ENCODE measurements at places on chromosomes 2 and 18.

DNA sequence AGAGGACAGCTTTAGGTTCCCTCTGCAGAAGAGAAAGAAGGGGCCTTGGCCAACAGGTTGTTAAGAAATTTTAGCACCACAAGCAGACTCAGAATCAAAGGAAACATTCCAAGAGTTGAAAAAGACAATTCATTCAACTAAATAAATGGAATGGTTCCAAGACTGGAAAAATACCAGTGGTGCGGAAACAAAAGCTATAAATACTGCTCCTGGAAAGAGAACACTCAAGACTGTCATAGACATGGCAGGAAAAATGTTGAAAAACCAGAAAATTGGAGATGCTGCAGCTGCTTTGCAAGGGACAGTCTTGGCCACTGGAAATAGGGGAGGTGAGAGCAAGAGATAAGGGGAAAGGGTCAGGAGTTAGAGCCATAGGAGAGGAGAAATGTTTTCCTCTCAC is 312.7 kb upstream of the CYRIA start:
- DNase-seq: no peak

- DNase-seq: no peak
These were observed 51.4 kb upstream of the YPEL5 start for GRCh38 chr2:30095402-30095801.

- no peak for DNase-seq
These were observed 23.8 kb upstream of the KLHL29 start for GRCh38 chr2:23361152-23361551.

GRCh38 chr2:168635065-168635577 is 167.3 kb upstream of the NOSTRIN start:
- no peak for DNase-seq

DNA sequence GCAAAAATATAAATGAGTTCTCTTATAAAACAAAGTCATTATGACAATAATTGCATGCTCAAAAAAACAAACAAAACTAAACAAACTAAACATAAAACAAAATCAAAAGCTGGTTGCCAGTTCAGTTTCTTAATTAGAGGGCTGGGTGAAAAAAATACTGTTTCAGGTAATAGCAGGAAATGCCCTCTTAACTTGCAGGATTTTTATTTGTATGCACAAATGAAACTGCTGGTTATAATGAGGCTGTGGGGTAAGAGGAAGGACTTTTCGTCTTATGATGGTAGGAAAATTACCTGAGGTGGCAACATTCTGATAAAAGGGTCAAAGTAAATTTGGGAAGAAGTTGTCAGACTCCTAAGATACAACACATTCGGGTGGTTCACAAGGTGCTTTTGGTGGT is 21.5 kb upstream of the CDKL4 start:
- DNase-seq: no peak

- no peak for DNase-seq
These were observed 125.9 kb downstream of the NFATC1 start for GRCh38 chr18:79521416-79522205.

- no peak for DNase-seq
These were observed 241.5 kb downstream of the SH3RF3 start for GRCh38 chr2:109370399-109371035.

- peak; percentile 79 for DNase-seq
These were observed 87.8 kb upstream of the EML6 start for GRCh38 chr2:54635554-54636152.

DNA sequence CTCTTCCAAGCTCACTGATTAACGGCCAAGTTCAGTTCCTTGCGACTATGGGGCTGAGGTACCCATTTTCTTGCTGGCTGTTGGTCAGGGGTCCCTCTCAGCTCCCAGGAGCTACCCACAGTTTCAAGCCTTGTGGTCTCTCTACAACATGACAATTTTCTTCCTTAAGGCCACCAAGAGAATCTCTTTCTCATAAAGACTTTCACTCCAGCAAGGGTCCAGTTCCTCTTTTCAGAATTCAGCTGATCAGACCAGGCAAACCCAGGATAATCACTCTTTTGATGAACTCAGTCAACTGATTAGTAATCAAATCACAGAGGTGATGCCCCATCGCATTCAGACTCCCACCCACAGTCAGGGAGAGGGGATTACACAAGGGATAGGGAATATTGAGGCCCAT is 129.7 kb downstream of the IRS1 start:
- no peak for DNase-seq

- DNase-seq: peak; percentile 50
These were observed at the start of gene SEMA4C for GRCh38 chr2:96869822-96870625. Gene SEMA4C (minus strand): TSS chr2:96870080. CDS start chr2:96867886, 2,194 bp downstream.

- DNase-seq: no peak
These were observed 51.9 kb upstream of the NAB1 start for GRCh38 chr2:190596993-190597392.

- no peak for DNase-seq
These were observed 200.7 kb upstream of the TNP1 start for GRCh38 chr2:217060516-217060915.

GRCh38 chr2:19841918-19842693 is 59.7 kb downstream of the TTC32 start:
- peak; percentile 26 for DNase-seq

DNA sequence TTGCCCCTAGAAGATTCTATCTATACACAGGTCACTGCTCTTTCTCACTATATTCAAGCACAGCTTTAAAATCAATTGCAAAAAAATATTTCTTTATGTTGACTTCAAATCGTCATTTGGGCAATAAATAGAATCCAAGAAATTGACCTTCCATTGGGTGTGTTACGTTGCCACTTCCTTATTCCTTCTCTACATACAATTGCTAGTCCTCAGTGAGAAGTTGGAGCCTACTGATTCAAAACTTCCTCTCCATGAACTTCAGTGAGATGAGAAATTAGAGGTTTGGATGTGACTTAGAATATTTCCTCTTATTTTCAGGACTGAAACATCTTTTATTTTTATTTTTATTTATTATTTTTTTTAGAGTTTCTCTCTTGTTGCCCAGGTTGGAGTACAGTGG is 40.3 kb downstream of the PMAIP1 start:
- no peak for DNase-seq

GRCh38 chr2:190980630-190981209 is 33.3 kb downstream of the STAT1 start:
- DNase-seq: no peak

DNA sequence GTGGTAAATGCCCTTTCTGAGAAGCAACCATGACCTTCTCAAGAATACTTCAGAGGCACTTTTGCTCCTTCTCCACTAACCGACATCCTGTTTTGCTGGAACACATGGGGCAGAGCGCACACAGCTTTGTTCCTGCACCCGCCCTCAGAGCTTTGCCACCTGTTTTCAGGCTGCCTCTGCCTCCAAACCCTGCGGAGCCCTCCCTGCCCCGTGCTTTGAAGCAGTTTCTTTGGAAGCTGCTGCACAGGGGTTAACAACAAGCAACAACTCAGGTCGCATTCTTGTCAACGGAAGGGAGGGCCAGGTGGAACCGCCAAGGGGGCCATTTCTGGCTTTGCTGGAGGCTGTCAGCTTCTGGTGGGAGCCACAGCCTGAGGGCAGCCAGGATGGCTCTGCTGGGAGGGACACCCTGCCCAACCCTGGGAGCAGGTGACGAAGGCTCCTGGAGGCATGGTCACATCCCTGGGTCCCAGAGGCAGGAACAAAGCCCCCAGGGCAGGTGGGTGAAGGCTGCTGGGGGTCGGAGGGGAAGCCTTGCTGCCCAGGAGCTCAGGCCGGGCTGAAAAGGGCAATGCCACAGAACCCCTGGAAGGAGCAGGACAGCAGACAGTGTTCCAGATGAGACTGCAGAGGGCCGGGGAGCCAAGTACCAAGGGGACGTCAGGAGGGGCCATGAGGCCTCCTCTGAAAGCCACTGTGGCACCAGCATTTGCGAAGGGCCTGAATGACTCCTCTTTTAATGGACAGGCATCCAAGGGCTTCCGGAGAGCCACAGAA is 46.8 kb downstream of the MRPS5 start:
- DNase-seq: no peak

- DNase-seq: peak; percentile 12
These were observed 71.5 kb upstream of the HDAC4 start for GRCh38 chr2:239472235-239472775.

GRCh38 chr2:126496493-126496892 is 159.5 kb upstream of the GYPC start:
- DNase-seq: no peak

- peak; percentile 67 for DNase-seq
These were observed at the start of gene LTBP1 for GRCh38 chr2:32946314-32947075. Gene LTBP1 (plus strand): TSS chr2:32946953. CDS start chr2:32947325, 372 bp downstream.

- DNase-seq: no peak
These were observed 56.3 kb downstream of the DNAH7 start for GRCh38 chr2:196012314-196012713.

- no peak for DNase-seq
These were observed 374.1 kb downstream of the ARHGAP15 start for GRCh38 chr2:143503280-143503679.

DNA sequence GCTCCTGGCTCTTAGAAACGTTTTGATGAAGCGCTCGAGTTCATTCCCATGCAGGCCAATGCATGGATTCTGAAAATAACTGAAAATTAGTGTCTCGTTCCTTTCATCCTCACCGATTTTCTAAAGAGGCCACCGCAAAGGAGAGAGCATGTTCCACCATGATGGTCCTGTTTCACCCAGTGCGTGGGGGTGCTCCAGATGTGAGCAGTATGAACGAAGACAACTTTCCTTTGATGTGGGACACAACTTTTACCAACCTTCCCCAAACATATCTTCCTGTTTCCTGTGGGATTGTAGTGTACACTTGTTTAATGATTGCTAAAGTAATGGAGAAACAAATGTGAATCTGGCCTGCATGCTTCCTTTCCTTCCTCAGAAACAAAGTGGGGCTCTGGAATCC is 114.5 kb downstream of the PRPF40A start:
- no peak for DNase-seq

All from SJSA1 (cell line).